Skin of body (tissue), 3 donors: ENCODE measurements at places on chromosomes 7 and 10. TPM values are rescaled to one million over a fixed set of nuclear protein-coding genes. Genes with fewer than 3 reads are reported as not detected.
A peak's percentile ranks its signal among the peaks of the same experiment; 100 is the strongest.

SLC18A2 gene
- total RNA-seq, result 6.2 TPM

CFAP70 gene
- 3.4 TPM for total RNA-seq

DNA sequence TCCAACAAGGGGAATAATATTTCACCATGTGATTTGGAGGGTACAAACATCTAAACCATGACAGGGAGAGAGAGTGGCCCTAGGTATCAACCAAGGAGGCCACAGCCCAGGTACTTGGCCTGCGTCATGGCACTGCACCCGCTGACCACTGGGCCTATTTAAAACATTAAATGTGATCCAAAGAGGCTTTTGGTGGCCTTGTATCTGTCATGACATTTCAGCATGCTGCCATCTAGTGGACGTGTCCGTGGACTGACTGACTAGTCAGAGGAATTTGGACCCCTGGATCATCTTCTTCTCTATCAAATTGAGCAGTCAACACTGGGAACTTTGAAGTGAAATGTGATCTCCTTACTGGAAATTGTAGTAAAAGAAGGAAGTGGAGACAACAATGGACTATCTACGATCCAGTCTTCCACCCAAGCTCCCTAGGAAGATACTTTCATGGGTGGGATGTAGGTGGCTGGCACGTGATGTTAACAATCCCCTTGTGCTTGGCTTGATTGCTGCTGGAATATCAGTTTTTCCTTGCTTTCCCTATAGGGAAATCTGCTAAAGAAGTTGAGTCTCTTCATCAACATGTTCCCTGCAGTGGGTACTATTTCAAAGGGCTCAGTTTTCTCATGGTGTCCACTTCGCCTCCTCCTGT lies 24.6 kb upstream of the ITGA8 start:
- no peak for DNase-seq

DNA sequence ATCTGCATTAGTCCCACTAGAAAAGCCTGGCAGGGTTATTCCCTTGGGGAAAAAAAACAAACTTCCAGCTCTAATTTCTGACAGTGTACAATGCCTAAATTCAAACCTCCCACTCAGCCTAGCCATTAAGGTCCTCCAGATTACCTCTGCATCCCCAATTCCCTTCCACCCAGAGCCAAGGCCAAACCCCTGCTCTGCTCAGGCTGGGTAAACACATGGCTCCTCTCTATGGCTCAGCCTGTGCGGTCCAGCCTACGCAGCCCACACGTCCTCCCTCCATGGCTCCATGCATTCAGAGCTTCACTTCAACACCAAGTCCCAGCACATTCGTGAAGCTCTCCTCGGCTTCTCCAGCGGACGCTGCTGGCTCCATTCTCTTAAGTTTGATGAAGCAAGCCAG lies 5.2 kb downstream of the DLG5 start:
- no peak for DNase-seq

GRCh38 chr10:72740528-72740927 lies 48.6 kb downstream of the MCU start:
- DNase-seq, result peak; percentile 11

DNA sequence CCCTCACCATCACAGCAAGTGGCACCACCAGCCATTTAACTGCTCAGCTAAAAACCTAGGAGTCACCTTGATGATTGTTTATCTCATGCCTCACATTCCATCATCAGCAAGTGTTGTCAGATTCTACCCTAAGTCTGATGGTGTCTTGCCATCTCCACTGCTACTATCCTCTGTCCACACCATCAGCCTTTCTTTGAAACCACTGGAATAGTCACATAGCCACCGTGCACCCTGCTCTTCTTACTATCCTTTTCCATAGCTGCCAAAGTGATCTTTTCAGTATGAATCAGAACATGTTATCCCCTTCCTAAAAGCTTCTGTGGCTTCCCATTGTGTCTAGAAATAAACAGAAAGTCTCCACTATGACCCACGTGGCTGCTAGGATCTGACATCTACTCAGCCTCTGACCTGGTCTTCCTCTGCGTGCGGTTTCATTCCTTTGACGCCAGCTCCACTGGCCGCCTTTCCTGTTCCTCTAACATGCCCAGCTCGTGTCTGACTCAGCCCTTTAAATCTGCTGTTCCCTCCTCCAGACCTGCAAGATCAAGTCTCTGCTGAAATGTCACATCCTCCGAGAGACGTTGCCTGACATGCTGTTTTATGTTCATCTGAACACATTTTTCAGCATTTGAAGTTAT lies 16.5 kb upstream of the CHN2 start:
- DNase-seq, result no peak

DNA sequence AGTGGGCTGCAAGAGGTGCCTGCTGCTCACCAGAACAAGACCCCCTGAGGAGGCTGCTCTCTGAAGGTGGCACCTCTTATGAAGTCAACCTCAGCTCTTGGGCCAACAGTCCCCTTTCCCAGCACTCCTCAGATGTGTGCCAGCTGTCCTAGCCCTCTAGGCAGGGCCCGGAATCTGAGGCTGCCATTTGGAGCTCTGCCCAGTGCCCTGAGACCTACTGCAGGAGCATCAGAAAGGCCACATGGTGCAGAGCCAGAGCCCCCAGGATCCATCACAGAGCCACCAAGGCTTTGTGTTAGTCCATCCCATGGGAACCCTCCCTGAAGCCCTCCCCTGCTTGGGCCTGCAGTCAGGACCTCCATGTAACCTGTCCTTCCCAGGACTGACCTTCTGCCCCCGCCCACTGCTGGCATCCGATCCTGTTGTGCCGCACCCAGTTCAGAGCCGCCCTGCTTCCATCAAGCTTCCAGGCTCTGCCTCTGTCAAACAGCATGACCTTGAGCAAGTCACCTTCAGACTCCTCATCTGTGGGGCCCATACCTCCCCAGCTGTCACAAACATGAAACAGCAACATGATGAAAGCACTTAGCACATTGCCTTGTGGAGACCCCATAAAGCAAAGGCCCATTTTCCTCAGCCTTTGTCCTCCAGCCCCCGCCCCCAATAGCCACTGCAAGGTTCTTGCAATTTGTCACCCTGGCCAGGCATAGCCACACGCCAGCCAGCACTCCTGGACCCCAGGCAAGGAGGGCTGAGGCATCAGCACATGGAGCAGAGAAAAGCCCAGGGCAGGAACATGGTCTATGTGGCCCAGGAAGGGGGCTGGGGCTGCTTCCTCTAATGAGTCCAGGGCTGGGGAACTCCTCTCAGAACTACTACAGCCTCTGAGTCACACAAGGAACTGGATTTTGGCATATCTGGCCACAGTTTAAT lies 51.7 kb downstream of the GRID1 start:
- no peak for DNase-seq
